Stimulated activated CD4-positive, alpha-beta T cell treated with anti-CD3 and anti-CD28 coated beads, Interleukin-1b, Interleukin-23, amount 100 ng/mL, for 1 hour (primary cell): ENCODE measurements at places on chromosomes 16 and 17.

- no peak for DNase-seq
Observed at GRCh38 chr16:3458852-3459361, 15.4 kb downstream of the NAA60 start.

DNA sequence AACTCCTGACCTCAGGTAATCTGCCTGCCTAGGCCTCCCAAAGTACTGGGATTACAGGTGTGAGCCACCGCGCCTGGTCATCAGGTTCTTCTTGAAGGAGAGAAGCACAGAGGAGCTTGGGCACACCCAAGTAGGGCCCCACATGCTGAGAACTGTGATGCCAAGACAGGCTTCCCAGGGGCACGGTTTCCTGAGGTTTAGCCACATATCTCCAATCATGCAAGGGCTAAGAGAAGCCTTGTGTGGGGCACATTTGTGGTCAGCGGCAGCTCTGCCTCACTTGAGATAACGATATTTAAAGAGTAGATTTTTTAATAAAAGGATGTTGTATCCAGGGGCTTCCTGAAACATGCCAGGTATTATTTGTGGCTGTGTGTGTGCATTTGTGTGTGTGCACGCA is 46.9 kb downstream of the CUEDC1 start:
- no peak for DNase-seq

GRCh38 chr17:45077643-45078042 is 16.5 kb downstream of the NMT1 start:
- no peak for DNase-seq

GRCh38 chr17:59287891-59288290 is 43.6 kb upstream of the YPEL2 start:
- DNase-seq, result no peak

DNA sequence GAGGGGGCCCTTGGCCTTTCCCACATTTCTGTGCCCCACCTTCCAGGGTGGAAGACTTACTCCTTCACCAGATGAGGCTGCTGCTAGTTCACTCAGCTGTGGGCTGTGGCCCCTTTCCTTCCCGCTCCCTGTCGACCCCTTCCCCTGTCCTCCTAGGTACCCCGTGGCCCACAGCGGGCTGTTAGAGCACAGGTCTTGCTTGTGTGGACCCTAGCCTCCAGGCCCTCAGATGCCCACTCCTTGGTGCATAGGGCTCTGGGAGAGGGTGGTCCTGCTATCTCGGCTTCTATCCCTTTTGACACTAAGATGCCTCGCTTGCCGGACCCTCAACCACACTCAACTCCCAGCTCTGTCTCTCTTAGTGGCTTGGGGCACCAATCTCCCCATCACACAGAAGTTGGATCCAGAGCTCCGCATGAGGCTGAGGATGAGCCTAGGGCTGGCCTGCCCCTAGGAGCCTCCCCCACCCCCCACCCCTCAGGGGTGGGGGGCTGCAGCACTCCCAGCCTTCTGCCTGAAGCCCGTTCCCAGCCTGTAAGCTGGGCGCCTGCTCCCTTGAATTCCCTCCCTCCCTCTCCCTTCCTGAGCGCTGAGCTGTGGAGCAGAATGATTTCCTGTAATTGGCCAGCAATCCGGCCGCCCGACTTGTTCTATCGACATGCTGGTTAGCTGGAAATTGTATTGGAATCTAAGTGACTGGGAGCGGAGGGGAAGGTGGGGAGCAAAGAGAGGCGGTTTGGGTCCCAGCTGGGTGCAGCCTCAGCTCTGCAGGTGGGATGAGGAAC is 30.9 kb downstream of the DCAKD start:
- no peak for DNase-seq

GRCh38 chr17:10798332-10798749 is 5.6 kb downstream of the TMEM238L start:
- no peak for DNase-seq

DNA sequence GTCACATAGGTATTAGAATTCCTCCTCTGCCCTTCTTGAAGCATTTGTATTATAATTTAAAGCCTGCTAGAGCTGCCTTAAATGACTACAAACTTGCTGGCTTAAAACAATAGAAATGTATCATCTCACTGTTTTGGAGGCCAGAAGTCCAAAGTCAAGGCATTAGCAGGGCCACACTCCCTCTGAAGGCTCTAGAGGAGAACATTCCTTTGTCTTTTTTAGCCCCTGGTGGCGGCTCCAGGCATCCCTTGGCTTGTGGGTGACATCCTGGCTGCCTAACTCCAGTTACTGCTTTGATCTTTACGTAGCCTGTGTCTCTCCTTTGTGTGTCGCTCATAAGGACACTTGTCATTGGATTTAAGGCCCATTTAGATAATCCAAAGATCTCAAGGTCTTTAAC is 186.6 kb upstream of the SALL1 start:
- no peak for DNase-seq
